T follicular helper cell (primary cell): ENCODE measurements at places on chromosomes 16 and 17.

GRCh38 chr17:79977708-79978547, 57.7 kb downstream of the TBC1D16 start:
- no peak for DNase-seq

DNA sequence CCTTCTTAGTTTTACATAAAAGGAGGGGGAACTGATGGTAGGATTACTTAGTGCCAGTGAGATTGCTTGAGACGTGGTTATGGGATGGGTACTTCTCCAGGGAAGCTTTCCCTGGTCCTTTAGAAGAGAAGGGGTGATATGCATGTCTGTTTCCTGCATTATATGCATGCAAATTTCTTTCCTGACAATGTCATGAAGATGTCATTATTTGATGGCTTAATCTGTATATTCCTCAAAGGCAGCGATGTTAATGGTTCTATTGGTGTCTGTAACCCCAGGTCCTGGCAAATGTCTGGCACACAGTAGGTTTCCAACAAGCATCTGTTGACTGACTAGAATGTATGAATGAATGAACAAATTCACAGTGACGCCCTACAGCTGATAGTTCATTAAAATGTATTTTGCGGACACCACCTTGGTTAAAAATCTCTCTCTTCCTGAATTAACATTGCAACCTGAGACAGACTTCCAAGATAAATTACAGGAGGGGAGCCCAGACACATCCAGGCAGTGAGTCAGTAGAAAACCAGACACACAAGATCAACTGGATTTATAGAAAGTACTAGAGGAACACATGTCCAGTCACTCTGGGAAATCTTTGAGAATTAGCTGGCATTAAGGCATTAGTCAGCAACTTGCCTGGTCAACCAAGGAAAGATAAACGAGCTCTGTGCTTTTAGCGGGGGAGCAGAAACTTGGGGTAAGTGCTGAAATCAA, 293.4 kb downstream of the XYLT1 start:
- DNase-seq = no peak

- DNase-seq = no peak
Observed at GRCh38 chr17:57722704-57723043, 22.4 kb downstream of the CCDC182 start.

GRCh38 chr17:21039839-21040575, 2.8 kb downstream of the USP22 start:
- DNase-seq = no peak

GRCh38 chr16:81531419-81531821, 86.8 kb downstream of the CMIP start:
- no peak for DNase-seq

DNA sequence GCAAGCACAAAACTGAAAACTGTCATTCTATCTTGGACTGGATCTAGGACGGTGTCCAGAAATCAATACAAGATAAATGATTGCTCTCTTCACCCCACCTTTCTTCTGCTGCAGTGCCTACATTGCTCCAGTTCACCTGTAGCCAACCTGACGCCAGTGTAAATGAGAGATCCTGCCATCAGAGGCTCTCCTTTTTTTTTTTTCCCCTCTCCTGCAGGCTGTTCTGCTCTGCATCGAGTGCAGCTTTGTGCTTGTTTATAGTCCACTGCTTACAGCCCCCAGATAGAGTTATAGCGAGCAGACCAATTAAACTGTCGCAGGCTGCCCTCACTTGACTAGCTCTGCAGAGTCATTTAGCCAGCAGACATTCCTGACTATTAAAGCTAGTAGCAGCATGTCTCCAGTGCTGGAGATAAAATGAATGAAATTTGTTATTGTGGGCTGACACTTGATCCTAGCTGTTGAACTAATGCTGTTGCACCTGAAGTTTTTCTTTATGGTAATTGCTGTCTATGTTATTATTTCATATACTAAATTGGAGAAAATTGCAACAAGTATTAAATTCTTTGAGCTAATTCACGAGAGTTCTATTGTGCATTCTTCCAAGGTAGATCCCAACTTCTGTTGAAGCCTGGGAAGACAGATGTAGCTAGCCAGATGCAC, 257.1 kb downstream of the FTO start:
- no peak for DNase-seq

DNA sequence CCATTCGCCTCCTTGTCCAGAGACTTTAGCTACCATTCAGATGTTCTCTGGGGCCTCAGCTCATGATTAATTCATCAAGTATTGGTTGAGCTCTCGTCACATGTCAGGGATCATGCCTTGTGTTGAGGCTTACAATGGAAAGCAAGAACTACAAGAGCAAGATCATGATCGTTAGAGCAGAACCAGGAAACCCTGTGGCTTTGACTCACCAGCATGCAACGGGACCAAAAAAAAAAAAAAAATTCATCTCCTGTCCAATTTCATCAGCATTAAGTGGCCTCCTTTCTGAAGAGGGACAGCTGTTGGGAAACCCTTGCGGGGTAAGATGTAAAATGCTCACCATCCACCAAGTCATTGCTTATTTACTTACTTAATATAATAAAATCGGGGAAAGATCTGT, 12.1 kb upstream of the USP10 start:
- DNase-seq = no peak

- no peak for DNase-seq
Observed at GRCh38 chr16:57091200-57091974, 996 bp upstream of the CPNE2 start.
